ENCODE measurements at places on chromosomes 1 and 21.

- peak; percentile 83 for DNase-seq
Observed at GRCh38 chr1:74771913-74772515, 39.1 kb downstream of the TYW3 start.

- DNase-seq = no peak
Observed at GRCh38 chr1:95829556-95829955, 595.5 kb downstream of the RWDD3 start.

DNA sequence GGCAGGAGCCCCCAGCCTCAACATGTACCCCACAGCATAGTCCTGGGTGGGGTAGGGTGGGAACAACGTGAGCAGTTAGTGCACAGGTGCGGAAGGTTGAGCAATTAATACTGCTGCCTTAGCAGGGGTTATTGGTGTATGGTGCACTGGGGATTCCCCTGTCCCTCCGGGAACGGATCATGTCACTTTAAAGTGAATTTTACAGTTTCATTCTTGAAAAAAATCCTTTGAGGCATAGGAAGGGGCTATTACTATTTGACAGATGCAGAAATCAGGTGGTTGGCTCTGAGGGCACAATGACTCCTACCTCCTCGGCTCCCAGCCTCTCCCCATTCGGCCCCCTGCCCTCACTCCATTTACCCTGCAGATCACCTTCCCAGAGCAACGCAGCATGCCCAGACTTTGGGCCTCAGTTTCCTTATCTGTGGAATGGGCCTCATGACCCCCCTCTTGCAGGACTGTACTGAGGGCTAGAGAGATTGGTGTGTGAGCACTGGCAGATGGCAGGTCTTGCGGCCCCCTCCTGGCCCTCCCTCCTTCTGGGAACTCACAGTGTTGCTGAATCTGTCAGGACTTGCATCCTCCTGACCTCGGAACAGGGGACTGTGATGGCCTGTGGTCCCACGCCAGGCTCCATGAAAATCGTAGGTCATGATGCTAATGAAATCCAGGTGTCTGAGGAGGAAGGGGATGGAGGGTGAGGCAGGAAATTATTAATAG, 5.1 kb upstream of the MYBPH start:
- no peak for DNase-seq

DNA sequence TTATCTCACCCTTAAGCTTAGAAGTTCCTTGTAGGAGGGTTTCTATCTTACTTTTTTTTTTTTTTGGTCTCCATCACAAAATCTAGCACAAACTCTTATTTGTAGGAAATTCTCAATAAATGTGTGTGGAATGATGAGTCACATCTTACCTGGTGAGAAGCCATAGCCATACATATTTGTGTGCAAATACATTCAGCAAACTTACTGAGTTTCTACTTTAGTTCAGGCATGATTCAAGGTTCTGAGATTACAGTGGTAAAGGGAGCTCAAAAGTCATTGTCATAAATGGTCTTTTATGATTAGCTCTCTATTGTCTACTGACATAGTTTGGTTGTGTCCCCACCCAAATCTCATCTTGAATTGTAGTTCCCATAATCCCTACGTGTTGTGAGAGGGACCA, 193.1 kb upstream of the UBE2U start:
- DNase-seq = no peak

DNA sequence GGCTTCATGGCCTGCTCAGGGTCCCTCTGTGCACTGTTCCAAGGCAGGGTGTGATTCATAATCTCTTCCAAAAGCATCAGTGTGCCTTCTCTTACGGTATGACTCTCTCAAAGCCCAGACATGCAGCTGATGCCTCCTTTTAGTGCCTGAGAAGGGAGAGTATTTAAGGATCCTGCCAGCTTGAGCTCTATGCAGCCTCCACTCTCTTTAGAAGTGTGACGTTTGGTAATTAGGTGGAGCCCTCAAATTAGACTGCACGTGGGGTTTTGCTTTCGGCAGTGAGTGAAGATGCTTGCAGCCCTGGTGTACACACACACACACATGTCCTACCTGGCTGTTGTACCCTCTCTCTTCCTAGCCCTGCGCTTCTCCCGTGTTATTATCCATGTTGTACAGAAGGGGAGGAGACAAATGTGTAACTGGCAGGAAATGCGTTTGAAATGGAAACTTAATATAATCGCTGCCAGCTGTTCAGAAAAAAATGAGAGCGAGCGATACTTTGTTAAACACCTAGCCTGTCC, 2.6 kb upstream of the C1orf174 start:
- no peak for DNase-seq

DNA sequence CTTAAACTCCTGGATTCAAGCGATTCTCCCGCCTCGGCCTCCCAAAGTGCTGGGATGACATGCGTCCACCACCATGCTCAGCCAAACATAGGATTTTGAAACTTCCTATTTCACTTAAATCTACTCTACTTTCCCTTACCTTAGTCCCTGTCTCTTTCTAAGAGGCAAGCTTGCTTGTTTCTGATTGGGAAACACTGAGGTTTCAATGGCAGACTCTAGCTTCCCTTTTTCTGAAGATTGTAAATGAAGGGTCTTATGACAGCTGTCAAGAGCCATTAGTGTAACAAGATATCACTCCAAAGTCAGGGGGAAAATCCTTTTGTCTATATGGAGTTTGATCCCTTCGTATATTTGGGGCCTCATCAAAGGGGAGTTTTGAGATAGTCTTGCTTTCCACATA, 23.5 kb upstream of the LMO4 start:
- DNase-seq = peak; percentile 81

GRCh38 chr1:217014066-217014465, 290.8 kb upstream of the ESRRG start:
- no peak for DNase-seq

- no peak for DNase-seq
Observed at GRCh38 chr21:14550135-14550534, 4.0 kb upstream of the SAMSN1 start.

DNA sequence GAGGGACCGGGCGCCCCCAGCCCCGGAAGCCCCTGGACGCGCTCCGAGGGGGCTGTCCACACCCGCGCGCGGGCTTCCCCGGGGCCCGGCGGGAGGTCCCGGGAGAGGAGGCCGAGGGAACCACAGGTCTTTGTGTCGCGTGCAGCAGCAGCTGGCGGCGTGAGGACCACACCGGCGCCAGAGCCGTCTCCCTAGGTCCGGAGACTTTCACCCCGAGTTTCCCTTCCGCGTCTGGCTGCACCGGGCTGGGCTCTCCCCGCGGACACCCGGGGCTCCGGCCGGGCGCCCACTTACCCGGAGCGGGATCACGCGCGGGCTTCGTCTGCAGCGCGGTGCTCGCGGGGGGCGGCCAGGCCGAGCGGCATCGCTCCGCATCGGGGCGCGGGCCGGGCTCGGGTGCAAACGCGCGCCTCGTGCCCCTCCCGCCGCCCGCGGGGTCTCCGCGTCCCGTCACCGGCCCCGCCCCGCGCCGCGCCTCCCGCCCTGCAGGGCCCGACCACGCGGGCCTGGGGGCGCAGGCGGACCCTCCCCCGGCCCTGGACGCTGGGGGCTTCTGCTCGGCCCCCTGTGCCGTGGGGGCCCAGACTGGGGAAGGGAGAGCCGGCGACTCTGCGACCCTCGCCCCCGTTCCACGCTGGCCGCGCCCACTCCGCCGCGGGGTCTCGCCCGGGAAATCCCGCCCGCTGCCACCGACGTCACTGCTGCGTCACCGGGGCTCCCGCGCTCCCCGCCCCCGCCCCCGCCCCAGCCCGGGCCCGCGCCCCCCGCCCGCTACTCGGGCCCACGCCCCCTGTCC, at the start of gene GNG4:
TSS of gene GNG4 (minus strand) at position 417 of the 796 bp plus-strand sequence. CDS start 65,946 bp downstream, outside the sequence.
- DNase-seq = peak; percentile 85

DNA sequence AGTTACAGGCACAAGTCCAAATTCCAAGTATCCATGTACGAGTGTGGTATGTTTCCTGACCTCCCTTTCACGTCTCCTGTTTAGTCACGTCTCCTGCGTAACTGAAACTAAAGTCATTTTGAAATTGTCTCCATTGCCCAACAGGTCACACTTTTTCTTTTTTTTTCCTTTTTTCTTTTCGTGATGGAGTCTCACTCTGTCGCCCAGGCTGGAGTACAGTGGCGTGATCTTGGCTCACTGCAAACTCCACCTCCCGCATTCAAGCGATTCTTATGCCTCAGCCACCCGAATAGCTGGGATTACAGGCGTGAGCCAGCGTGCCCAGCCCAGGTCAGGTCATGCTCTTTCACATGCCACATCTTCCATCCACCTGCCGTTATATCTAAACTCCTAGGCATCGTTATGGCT, 38.2 kb downstream of the L1TD1 start:
- DNase-seq = no peak

GRCh38 chr1:202110977-202111376, 11.7 kb upstream of the GPR37L1 start:
- DNase-seq = no peak

- no peak for DNase-seq
Observed at GRCh38 chr1:240295811-240296210, 204.1 kb downstream of the FMN2 start.

Measured in eye (tissue), 1 donor.